ENCODE measurements at places on chromosomes 4 and X.

DNA sequence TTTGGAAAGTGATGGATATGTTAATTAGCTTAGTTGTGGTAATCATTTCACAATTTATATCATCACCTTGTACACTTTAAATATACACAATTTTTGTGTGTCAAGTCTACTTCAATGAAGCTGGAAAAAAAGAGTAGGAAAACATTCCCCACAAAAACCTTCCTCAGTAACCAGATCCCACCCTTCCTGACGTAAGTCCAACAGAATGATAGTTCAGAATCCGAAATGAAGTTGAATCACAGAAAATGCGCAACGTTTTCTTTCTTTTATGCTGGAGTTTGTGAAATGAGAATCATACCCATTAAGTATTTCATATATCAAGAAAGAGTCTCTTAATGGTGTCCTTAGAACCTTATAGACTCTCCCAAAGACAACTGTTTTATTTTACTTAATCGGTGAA lies 292.9 kb downstream of the USP46 start:
- DNase-seq: no peak

GRCh38 chr4:162498168-162498567 lies 334.4 kb upstream of the FSTL5 start:
- no peak for DNase-seq

- DNase-seq: no peak
Measured at GRCh38 chr4:161664740-161665139, 499.1 kb downstream of the FSTL5 start.

GRCh38 chr4:165403637-165404036 lies 24.8 kb downstream of the CPE start:
- no peak for DNase-seq

DNA sequence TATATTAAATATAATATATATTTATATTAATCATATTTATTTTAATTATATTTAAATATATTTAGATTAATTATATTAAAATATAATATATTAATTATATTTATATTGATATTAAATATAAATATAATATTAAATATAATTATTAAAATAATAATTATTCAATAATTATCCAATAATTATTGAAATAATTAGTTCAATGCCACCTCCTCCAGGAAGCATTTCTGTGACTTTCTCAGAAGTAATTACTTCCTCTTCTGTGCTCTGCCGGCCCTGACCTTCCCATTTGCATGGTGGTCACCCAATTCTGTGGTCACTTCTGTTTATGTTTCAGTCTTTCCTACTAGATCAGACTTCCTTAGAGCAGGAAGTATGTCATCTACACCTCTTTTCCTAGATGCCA lies 45.8 kb downstream of the EVC2 start:
- DNase-seq: no peak

DNA sequence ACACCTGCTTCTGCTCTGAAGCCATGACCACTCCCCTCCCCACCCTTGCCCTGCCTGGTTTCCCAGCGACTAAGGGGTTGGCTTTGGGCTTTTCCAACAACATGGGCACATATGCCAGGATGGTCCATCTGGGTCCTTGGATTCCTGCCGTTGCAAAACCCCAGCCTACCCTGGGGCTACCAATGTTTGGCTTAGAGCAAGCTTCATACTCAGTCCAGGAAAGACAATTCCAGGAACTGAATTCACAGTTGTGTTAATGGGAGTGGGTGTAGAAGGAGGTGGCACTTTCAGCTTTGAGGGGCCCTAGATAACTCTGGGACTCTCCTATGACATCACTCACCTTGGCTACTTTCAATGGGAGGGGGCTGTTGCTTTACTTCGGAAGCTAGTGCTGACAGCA lies 9.0 kb downstream of the FGFBP1 start:
- no peak for DNase-seq

DNA sequence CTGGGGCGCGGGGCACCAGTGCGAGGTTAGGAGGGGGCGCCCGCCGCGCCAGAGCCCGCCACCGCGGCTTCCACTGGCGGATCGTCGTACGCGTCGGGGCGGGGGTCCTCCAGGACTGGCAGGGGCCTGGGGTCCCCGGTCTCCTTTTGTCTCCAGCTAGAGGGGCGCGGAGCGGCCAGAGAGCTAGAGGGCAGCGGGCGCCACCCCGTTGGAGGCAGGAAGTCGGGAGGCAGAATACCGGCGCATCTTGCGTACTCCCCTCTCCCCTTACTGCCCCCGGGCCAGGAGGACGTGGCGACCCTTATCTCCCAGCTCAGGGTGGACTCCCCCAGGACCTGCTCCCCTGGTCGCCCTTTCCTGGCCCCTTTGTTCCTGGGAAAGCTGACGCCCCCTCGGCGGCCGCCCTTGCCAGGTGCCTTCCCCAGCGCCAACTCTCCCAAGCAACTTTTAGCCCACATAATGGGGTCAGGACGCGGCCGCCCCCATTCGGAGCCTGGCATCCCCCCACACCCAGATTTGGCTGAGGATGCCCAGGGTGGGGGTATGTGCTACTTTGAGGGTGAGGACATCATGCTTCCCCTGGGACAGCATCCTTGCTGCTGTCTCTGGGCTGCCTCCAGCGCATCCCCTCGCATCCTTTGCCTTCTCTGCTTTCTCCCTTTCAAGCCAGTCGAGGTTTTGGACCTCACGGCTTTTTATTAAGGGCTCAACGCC lies 933 bp downstream of the CNKSR2 start:
- DNase-seq: no peak

DNA sequence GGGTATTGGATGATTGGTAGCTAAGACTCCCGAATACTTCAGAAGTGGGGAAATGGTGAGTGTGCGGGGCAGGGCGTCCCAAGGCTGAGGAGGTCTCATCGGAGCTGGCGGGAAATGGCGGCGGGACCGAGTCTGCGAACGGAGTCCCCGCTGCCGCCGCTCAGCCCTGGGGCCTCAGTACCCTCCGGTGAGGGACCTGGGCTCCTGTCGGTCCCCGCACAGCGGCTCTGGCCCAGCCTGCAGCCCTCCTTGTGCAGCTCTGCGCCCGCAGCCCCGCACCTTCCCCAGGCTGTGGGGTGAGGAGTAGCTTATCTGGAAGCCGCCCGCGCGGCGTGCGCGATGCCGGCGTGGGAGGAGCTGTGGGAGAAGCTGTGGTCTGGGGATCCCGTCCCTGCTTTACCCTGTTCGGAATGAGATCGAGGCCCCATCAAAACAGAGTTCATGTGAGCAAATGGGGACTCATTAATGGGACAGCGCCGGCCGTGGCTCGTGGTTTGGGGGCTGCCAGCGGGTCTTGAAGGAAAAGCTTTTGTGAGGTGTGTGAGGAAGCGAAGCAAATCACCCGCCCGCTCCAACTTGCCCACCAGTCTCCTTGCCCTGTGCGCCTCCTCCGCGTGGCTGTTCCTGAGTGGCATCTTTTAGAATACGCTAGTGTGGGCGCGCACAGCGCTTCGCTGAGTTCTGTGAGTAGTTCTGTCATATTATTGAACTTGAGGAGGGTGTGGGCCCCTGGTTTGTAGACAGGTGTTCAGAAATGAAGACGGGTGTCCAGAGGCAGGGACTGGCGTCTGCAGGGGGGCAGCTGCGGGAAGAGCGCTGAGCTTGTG lies 531 bp downstream of the ZNF141 start:
- DNase-seq: peak; percentile 43
